ENCODE measurements at places on chromosomes 2 and 18.

GRCh38 chr2:62344472-62344871 is 148.6 kb downstream of the B3GNT2 start:
- peak; percentile 76 for DNase-seq

DNA sequence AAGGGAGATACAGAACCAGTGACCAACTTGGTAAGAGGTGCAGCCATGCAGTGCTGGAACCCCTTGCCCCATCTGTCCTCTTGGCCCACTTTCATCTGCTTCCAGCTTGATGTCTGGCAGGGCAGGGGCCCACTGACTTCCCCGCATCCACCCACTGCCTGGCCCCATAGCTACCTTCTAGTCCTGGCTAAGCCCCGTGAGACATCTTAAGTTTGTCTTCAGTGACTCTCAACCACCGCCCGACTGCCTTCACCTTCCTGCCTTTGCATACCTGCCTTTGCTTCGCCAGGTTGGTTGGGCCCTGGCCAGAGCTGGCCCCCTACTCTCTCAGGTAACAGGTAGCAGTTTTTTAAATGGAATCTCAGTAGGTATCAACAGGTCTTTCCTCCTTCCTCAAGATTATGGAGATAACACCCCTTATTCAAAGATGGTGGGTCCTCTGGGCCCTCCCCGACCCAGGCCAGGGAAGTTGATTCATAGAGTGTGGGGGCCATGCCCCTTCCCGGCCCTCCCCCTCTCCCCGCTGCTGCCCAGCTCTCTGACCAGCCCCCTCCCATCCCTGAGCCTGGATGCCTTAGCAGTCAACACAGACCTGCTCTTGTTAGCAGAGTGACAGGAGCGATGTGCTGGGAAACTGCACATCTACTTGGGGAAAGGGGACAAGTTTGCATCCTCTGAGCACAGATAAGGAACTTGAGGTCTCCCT is 2.8 kb downstream of the ARID5A start:
- no peak for DNase-seq

GRCh38 chr2:109254174-109254904 is 125.3 kb downstream of the SH3RF3 start:
- DNase-seq = peak; percentile 34

- no peak for DNase-seq
Observed at GRCh38 chr2:16438613-16439321, 226.9 kb downstream of the CYRIA start.

DNA sequence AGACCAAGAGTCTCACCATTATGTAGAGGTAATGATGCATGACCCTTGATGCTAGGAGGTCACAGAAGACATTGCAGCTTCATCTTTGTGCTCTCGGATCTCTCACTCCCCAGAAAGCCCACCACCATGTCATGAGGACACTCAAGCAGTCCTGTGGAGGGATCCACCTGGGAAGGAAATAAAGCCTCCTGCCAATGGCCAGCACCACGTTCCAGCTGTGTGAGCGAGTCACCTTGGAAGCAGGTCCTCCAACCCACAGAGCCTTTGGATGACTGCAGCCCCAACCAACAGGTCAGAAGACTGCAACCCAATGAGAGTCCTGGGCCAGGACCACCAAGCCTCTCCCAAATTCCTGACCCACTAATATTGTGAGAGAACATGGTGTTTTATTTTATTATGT is 38.4 kb downstream of the CYP26B1 start:
- DNase-seq = no peak
